ENCODE measurements at places on chromosomes 6 and 20.

DNA sequence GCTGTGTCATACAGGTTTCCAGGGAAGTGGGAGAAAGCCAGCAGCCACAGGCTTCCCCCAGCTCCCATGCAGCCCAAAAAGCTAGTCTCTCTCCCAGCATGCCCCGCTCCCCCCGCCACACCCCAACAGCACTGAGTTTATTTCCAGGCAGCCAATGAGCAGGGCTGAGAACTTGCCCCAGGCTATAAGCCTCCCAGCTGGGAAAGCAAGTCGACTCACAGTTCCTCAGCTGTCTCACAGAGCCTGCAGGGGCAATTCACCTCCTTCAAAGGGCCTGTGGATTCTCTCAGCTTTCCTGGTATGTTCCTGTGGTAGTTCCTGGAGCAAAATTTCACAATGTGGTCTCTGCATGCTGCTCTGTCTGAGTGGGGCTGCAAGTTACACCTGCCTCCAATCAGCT, 34.2 kb downstream of the PAX1 start:
- DNase-seq = no peak

DNA sequence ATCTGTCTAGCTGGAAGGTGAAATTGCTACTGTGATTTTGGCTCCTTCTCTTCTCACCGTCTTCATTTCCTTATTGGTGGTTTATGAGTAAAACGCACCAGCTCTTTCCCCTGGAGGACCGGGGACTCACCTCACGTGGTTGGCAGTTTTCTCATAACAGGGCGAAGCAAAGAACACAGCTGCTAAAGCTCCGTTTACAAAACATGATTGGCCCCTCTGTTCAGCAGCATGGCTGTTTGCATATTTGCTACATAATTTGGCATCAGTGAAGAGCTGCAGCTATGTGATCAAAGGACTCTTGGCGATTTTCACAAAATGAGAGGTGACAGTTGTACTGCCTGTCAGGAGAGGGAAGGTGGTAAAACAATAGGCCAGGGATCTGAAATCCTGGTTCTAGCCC, 20.5 kb upstream of the TMEM181 start:
- DNase-seq = no peak

DNA sequence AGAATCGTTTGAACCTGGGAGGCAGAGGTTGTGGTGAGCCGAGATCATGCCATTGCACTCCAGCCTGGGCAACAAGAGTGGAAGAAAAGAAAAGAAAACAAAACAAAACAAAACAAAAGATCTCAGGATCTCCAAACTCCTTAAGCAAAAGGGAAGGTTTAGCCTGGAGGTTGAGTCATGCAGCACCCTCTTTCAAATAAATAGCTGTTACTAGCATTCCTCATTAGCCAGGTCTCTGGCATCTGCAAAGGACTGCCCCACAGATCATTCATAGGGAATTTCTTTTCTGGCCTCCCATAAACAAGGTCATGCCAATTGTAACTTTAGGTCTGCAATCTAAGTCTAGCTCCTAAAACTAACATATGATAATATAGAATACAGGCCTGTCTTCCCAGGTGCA, 37.2 kb downstream of the EDN1 start:
- DNase-seq = no peak

GRCh38 chr20:37315452-37316110, 26.1 kb downstream of the MANBAL start:
- DNase-seq = no peak

DNA sequence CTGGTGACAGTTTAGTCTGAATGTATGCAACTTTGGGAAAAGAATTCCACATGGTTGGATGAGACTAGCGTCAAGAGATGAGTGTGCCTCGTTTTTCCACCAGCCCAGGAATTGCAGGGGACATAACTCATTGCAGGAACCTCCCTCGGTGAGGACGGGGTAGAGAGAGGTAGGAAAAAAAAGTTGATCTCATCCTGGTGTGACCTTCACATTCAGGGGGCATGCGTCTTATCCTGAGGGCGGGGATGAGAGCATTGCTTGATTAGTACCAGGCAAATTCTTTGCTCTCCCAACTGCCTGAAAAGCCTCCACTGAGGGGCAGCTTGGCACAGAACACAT, 11.8 kb downstream of the TLDC2 start:
- DNase-seq = no peak

GRCh38 chr6:32982702-32983492, 14.5 kb downstream of the BRD2 start:
- DNase-seq = no peak

- no peak for DNase-seq
Measured at GRCh38 chr6:154921482-154921881, 73.6 kb upstream of the TIAM2 start.

DNA sequence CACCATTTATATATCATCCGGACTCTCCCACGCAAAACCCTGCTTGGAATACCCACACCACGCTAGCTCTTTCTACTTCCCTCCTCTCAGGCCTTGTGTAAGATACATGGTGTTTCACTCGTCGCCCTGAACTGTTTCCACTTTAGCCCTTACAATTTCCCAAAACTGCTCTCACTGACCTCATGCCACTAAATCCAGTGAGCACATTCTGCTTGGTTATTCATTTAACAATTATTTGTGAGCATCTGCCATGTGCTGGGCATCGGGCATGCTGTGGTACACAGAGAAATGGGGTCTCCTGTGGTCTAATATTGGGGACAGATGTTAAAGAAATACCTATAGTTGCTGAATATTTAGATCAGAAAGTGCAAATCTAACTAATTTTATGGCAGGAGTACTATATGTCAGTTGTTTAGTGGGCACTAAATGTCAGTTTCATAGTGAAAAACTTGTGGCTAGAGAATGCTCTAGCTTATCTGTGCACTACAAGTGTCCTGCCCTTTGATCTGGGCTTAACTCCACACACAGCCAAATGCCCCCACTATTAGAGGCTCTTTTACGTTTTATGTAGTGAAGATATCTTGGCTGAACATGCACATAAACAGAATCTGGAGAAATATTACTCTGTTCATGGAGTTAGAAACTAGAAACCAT, 41.0 kb downstream of the PLEKHG1 start:
- DNase-seq = no peak

DNA sequence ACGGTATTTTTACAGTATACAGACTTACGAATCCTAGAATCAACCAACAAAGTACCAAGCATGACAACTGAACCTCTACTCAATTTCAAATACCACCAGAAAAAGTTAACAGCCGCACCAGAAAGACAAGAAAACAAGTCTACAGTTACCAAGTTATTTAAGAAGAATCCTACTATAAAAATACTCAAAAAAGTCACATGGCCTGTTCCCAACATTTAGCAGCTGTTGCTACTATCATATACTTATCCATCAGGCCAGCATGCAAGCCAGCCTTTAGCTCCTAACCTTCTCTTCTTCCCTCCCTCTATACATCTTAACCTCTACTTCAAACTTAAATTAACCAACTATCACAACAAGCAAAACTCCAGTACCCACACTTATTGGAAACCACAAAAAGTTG, 1.9 kb downstream of the SYNCRIP start:
- DNase-seq = no peak

GRCh38 chr6:144178323-144178722, 28.0 kb downstream of the STX11 start:
- DNase-seq = no peak

DNA sequence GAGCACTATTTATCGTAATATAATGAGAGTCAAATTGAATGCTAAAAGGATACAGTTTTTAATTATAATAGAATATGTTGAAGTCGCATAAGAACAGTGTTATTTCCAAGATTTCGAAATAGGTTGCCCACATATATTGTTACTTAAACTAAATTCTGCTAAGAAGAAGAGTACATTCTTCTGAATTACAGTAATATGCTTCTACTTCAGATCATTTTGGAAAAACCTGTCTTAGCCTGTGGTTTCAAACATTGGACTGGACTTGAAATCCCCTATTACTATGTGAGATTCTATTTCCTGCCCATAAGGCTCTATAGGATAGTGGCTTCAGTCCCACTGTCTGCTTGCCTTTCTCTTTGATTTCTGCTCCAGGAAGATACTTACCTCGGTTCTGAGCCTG, 137.2 kb downstream of the B3GAT2 start:
- DNase-seq = no peak

DNA sequence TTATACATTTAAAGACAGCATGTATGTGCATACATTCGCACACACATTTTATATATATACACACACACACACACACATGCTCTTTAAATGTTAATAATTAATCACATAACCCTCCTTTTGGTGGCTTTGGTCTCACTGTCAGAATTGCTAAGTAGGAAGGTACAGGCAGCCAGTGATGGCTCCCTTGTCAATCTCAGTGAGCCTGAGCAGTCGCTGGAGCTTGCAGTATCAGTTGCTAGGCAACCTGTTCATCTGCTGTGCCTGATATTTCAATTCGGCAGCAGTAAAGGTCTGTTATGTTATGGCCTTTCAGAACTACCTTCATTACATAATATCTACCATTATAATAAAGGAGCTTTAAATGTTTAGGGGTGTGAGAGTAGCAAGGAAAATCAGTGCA, 374.3 kb downstream of the LMBRD1 start:
- no peak for DNase-seq

DNA sequence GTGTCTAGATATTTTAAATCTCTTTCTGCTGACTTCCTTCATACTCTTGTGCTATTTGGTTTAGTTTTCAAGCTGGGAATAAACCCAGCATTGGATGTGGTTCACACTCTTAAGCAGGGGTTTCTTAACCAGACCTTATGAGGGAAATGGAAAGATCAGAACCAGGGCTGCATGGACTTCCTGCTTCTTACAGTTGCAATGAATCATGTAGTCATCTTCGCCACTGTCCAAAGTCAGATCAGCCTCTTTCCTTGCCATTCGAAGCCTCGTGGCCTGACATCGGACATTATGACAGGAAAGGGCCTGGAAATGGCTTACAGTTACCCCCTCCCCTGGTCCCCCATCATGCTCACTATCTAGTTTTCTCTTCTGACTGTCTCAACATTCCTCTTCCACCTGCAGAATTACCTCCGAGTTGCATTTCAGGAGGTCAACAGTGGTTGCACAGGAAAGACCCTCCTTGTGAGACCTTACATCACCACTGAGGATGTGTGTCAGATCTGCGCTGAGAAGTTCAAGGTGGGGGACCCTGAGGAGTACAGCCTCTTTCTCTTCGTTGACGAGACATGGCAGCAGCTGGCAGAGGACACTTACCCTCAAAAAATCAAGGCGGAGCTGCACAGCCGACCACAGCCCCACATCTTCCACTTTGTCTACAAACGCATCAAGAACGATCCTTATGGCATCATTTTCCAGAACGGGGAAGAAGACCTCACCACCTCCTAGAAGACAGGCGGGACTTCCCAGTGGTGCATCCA, 16.8 kb upstream of the NAA20 start:
- no peak for DNase-seq

GRCh38 chr6:74645108-74645849, 560.6 kb downstream of the COL12A1 start:
- no peak for DNase-seq

GRCh38 chr6:108847738-108848115, 495 bp upstream of the ARMC2 start:
- no peak for DNase-seq

- DNase-seq = no peak
Measured at GRCh38 chr6:142871910-142872331, 73.1 kb downstream of the HIVEP2 start.

- peak; percentile 61 for DNase-seq
Measured at GRCh38 chr20:52379723-52380336, 188.3 kb upstream of the ZFP64 start.

DNA sequence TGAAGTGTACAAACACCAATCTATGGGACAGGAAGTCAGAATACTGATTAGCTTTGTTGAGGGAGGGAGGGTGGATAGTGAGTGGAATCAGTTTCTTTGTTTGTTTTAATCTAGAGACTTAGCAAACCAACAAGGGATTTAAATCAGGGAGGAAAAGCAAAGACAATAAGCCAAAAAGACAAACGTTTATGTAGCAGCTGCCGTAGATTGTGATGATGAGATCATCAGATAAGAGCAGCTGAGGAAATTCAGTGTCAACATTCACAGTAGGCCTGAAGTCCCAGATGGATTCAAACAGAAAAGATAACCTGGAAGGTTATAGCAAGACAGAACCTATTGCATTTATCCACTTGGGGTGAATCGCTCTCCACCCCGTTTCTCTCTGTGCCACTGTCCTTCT, 104.9 kb upstream of the SYNDIG1 start:
- DNase-seq = no peak

- DNase-seq = no peak
Measured at GRCh38 chr6:44011350-44011920, 115.8 kb downstream of the MRPL14 start.

DNA sequence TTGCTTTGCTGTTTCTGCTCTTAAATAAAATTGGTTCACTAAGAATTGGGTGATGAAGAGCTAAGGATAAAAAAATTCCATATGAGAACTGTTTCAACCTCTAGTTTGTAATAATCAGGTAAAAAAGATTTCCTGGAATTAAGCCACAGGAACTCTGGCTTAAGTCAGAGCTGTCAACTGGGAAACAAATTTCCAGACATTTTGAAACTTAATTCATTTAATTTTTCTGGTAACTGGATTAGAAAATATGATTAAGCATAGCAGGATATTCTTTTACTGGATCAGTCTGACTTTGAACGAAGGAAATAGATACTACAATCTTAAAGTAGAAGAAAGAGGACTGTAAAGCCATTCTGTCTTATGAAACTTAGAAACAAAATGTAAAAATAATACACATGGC, 1.3 kb upstream of the VIP start:
- DNase-seq = no peak

- DNase-seq = peak; percentile 51
Measured at GRCh38 chr20:56171087-56172012, 77.2 kb upstream of the MC3R start.

GRCh38 chr20:25439328-25439727, 31.9 kb downstream of the GINS1 start:
- DNase-seq = no peak

DNA sequence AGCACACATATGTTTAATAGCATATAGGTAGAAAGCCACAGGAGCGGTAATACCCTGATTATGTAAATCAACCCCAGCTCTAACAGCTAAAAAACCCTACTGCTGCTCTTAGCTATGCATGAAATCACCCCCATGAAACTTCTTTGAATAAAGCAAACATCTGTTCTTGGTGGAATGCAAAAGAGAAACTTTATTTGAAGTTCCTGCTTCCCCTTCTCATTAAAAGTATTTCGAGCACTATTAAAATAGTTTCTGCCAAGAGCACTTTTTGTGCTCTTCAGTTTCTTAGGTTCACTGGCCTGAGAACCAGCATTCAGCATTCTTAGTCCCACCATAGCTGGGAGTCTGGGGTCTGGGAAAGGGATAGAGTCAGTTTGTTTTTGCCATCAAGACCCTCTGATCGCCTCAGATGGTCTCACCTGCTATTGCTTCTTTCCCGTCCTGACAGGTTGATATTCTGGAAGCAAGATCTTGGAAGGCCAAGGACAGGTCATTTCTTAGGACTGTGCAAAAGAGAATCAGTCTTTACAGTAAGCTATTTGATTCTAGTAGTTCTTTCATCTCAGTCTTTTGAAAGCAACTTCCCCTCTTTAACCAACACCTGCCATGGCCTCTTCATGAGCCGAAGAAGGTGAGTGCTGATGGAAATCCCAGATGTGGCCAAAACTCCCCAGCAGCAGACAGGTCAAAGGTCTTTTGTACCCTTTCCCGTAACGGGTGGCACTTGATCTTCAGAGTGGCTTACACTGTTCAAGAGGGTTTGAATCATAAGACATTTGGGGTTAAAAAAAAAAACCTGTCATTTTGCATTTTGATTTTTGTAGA, 76.5 kb upstream of the TMEM170B start:
- DNase-seq = no peak
